ENCODE measurements at places on chromosomes 2 and 18.

GRCh38 chr2:214378455-214379103, 32.3 kb upstream of the VWC2L start:
- DNase-seq, result no peak

DNA sequence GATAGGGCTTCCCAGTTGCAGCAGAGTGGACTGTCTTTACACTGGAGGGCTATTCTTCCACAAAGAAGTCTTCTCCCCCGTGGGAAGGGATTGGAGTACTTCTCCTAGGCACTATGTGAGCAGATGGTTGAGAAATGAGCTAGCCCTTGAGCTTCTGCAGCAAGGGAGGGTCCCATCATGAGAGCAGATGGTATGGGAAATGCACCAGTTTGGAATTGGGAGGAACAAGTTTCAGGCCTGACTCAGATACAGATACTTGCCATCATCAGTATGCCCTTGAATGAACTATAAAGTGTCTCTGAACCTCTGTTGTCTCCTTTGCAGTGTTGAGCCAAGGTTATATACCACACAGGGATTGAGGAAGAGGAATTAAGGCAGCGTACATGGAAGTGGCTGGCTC, 757.4 kb downstream of the RNF144A start:
- no peak for DNase-seq

GRCh38 chr2:112018846-112019245, 36.2 kb upstream of the TMEM87B start:
- no peak for DNase-seq

DNA sequence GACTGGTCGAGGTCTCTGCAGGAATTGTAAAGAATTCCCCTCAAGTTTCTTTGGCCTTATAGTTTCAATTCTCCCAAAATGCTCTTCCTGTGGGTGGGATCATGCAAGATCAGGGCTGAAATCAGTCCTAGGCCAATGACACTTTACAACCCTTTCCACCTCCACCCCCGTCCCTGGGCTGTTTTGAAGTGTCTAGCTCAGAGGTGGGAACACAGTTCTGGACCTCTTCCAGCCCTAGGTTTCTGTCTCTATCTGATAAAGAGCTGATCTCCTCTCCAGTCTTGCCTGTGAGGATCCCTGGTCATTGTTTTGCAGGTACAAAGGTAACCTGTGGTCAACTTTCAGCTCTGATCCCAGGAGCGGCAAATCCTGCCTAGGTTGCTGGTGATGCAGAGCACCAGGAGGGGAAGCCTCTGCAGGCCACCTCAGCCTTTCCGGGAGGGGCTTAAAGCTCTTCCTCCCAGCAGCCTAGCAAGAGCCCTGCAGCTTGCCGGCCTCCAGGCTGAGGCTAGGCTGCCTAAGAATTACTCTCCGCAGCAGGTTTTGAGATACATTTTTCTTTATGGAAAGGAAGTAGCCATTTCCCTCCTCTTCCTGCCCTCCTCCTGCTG, 69.8 kb upstream of the WIPF1 start:
- no peak for DNase-seq

DNA sequence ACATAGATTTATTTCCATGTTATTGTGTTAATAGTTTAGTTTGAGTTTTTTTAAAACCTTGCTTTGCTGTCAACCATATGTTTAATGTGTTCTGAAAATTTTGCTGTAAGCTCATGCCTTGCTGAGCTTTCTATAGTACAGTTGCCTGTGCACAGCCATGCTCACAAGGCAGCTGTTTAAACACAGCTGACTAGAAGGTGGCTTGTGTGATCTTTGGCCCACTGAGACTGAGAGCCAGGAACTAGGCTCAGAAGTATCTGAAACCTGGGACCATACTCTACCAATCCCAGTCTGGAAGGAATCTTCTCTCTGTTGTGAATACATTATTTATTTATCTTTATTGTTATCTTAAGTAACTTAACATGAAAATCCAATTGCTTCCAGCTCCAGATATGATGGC, 350.5 kb downstream of the KIAA1328 start:
- DNase-seq, result no peak

- DNase-seq, result no peak
Measured at GRCh38 chr18:74299746-74300145, 8.0 kb upstream of the CYB5A start.

GRCh38 chr2:137117385-137117784, 352.0 kb downstream of the THSD7B start:
- no peak for DNase-seq

- no peak for DNase-seq
Measured at GRCh38 chr2:24183366-24184069, 8.7 kb downstream of the FAM228A start.

- DNase-seq, result no peak
Measured at GRCh38 chr2:234966340-234966739, 14.5 kb downstream of the SH3BP4 start.

- DNase-seq, result no peak
Measured at GRCh38 chr2:186554850-186555671, 34.8 kb upstream of the ITGAV start.

- peak; percentile 1 for DNase-seq
Measured at GRCh38 chr18:68532328-68532885, 182.5 kb downstream of the TMX3 start.

DNA sequence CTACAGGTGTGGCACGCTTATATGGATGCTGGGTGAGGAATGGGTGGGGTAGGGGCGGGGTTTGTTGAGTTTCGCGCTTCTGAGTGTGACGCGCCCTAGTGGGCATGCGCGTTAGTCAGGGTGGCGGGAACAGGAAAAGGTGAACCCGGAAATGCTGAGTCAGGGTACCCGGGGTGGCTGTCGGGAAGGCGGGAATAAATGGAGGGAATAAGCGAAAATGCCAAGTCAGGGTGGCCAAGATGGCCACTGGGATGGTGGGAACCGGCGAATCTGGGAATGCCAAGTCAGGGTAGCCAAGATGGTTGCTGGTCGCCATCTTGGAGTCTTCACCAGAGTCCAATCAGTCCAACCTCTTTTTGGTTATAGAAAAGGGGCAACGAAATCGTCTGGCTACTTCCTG, 585.0 kb downstream of the SUCLG1 start:
- DNase-seq, result no peak

DNA sequence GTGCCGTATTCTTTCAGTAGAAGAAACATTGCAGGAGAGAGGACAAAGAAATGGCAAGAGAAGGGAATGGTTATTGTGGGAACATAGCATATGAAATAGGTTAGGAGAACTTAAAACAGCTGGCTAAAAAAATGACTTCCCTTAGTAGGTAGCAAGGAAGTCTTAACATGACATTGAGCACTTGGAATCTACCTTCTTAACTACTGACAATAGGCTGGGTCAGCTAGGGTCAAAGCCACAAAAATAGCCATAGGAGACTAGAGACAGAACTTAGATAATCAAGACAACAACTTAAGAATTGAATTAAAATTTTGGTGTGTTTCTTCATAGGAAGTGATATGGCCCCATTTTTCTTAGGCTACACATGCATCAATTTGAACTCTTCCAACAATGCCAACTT, 227.9 kb downstream of the TCF4 start:
- DNase-seq, result no peak

GRCh38 chr2:162333968-162334367, 10.0 kb upstream of the GCA start:
- DNase-seq, result peak; percentile 28

DNA sequence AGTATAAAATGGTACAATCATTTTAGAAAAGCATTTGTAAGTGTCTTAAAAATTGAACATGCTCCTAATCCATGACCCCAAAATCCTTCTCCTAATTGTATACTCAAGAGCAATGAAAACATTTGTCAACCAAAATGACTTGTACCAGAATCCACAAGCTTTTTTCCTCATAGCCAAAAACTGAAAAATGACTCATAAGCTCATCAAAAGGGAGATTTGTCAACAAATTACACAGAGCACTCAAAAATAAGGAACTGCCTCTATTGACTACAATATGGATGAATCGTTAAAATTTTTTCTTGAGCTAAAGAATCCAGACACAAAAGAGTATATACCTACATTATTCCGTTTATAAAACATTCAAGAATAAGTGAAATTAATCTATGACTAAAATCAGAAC, 544.8 kb downstream of the ARHGAP15 start:
- DNase-seq, result no peak

GRCh38 chr2:238924032-238924431, 76.1 kb downstream of the TWIST2 start:
- DNase-seq, result no peak

DNA sequence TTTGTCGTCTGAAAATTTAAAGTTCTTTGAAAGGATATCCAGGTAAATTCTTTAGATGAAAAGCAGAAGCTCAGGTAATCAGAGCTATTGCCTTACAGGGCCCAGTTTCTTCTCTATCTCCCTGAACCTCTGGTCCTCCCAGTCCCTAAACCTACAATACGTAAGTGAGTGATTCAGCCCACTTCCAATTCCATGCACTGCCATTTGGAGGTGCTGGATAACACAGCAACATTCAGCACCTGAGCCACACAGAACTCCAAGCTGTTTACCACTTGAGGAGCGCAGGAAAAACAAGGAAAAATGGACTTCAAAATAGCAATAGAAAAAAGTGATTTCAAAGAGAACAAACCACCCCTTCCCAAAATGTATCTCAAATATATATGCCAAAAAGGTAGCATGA, 105.0 kb upstream of the DNAJC10 start:
- no peak for DNase-seq

GRCh38 chr2:231425811-231426703, 30.5 kb downstream of the B3GNT7 start:
- peak; percentile 85 for DNase-seq

- DNase-seq, result no peak
Measured at GRCh38 chr2:86411396-86411795, 29.8 kb upstream of the KDM3A start.

- no peak for DNase-seq
Measured at GRCh38 chr18:23377669-23378301, 75.3 kb upstream of the RIOK3 start.

DNA sequence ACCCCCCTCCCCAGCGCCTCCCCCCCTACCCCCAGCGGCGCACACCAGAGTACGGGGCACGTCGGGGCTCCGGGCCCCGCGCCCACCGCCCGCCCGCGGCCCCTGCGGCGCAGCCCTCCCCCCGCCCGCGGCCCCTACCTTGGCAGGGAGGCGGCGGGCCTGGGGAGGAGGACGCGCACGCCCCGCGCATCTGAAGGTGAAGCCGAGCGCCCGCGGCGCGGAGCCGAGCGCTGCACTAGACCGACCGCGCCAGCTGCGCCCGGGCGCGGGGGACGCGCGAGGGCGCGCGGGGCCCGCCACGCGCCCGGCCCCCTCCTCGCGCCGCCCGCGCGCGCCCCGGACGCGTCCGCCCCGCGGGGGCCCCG, at the start of gene ZNF516:
Gene ZNF516 (minus strand): TSS at position 237 of the 365 bp plus-strand sequence. CDS start 52,188 bp downstream, outside the sequence.
- no peak for DNase-seq

DNA sequence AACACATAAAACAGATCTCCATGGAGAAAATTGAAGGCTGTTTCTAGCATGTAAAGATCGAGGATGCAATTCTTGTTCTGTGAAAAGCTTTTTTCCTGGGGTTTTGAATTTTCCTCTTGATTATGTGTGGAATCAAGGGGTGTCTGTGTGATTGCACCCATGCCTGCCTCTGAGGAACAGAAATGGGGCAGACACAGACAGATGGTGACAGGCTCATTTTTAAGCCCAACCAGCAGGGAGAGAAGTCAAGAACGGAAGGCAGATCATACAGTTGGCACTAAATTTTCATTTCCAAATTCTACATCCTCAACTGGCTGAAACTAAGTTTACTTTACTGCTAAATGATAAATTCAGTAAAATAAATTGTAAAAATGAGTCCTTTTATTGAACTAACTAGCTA, 1037.7 kb upstream of the KLHL29 start:
- DNase-seq, result no peak

DNA sequence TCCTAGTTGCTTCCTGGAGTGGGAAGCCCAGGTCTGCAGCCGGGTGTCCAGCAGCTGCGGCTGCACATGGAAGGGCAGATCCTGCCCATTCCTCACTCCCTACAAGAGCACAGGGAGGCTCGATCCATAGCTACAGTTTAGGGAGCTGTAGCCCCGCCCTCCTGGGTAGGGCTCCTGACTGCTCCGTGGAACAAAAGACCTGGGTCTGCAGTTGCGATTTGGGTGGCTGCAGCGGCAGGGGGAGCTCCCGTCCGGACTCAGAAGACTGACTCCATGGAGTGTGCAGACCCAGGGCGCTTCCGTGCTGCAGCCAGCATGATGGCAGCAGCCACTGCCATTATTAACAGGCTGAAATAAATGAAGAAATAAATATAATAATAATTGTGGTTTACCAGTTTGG, 157.3 kb downstream of the CTNNA2 start:
- DNase-seq, result no peak

DNA sequence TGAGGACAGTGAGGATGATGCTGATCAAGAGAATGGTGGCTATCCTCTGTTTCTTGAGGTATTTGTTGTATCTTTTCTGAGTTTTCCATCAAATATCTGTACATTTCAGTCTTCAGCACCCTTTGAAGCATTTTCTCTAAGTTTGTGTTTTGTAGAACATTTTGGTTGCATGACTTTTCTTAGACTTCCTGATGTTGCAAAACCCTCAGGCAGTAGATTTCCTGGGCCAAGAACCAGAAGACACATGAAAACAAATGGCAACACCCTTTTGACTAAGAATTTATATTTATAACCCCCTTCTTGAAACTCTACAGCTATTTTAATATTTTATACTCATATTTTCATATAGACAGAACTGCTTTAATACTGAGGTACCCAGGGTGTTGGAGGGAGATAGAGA, 16.2 kb downstream of the HNMT start:
- DNase-seq, result no peak

DNA sequence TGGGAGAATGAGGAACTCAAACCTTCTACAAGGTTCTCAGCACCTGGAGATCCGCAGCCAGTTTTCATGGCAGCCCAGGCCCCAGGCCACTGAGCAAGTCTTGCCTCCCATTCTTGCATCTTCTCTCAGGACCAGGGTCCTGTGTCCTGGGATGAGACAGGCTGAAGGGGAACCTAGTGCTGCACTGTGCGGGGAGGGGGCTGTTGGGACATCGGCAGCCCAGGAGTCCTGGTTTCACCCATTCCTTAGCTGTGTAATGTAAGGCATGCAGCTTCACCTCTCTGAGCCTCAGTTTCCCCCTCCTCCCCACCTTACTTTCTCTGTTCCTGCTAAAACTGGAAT, 43.9 kb downstream of the TNS1 start:
- no peak for DNase-seq

- DNase-seq, result no peak
Measured at GRCh38 chr18:5457462-5457957, 86.3 kb downstream of the EPB41L3 start.

DNA sequence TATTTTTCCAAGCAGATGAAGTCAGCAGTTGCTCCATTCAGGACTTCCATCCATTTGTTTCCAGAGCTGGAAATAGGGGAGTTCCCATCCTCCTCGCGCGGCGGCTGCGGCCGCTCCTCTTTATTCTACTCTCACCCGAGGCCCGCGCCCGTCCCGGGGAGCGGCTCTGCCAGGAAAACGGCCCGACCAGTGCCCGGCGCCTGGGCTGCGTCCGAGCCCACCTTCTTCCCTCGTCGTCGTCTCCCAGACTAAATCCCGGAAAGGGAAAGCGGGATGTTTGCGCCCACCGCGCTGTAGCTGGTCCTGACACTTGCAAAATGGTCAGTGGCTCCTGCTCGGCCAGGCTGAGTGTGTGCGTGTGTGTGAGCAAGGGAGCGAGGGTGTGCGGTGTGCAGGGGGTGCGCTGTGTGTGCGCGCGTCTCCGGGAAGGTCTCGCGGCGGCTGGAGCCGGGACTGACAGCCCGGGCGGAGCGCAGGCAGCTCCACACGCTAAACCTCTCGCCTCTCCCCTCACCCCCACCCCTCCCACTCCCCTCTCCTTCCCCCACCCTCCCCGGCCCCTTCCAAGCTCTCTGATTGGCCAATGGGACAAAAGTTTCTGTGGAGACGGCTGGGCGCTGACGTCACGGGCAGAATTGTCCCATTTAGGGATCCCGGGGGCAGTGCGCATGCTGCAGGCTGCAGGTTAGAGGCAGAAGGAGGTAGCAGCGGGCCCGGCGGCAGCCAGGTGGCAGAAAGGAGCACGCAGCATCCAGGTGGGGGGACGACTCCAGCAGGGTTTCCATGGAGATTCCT, at the start of gene NOL4:
Gene NOL4 (minus strand): TSS at position 491 of the 795 bp plus-strand sequence. CDS start 1,660 bp downstream, outside the sequence.
- no peak for DNase-seq
